ENCODE measurements at places on chromosomes 7 and 10. TPM values are rescaled to one million over a fixed set of nuclear protein-coding genes. Genes with fewer than 3 reads are reported as not detected.
A peak's percentile ranks its signal among the peaks of the same experiment; 100 is the strongest.

DNA sequence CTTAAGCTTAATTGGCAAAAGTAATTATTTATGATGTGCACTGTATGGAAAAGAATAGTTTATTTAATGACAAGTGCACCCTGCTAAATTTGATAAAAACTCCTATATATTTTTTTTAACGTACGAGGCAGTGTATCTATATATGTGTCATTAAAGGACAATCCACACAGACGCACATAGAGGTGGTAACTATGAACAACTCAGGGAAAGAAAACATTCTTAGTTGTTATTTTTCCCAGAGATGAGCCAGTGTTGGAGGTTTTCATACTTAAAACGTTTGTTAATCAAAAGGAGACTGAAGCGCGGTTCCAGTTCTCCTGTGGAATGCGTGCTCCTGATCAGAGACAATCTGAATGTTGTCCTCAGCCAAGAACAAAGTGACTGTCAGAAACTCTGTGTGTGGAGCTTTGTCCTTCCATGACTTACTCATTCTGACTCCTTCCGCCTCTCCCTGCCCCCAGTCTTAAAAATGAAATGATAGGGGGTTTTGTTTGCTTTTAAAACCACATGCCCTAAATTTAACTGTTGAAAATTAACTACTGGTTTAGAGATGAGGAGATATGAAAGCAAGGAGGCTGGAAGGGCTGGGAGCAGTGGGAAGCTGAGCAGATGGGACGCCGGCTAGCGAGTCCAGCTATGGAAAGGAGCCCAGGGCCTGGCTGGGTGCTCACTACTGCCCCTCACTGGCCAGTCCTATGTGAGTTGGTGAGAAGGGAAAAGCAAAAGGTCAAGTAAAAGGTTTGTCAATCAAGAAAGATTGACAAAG is 99.6 kb downstream of the SVIL start:
- peaks cover 2% of the 10 kb centered on the region for H3K36me3 ChIP-seq
- peaks cover 34% of the 10 kb centered on the region for H3K4me1 ChIP-seq
- no peaks in the 10 kb centered on the region for H3K27me3 ChIP-seq
- DNase-seq, result peak; percentile 93
- H3K4me3 ChIP-seq, result peak overlapping the region; percentile 51

GDF10 gene
- 0.03 TPM for polyA plus RNA-seq

- no peak overlapping the region for H3K27ac ChIP-seq
- H3K4me1 ChIP-seq, result peaks cover 37% of the 10 kb centered on the region
- DNase-seq, result peak; percentile 60
Observed at GRCh38 chr10:6299234-6299633, 96.5 kb downstream of the PFKFB3 start.

DNA sequence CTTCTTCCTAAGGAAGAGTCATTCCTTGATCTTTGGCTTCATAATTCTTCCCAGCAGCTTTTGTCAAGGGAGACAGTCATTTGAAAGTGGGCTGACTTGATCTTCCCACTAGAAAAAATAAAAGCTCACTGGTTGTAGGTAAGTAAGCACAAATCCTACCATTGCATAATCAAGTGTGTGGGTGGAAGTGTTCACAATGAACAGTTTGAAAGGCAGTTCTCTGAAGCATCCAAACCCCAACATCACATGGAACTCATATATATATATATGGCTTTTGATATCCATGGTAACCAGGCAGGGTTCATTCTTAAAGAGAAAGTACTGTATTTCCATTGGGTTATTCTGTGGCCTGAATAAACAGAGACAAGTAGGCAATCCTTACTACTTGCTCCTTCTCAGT is 51.6 kb downstream of the ARMH3 start:
- H3K4me3 ChIP-seq, result no peak overlapping the region
- peaks cover 37% of the 10 kb centered on the region for H3K36me3 ChIP-seq
- no peak for DNase-seq
- no peak overlapping the region for H3K27ac ChIP-seq
- no peaks in the 10 kb centered on the region for H3K27me3 ChIP-seq

GRCh38 chr10:88999625-89000024 is 9.0 kb downstream of the FAS start:
- H3K4me1 ChIP-seq, result no peaks in the 10 kb centered on the region
- no peaks in the 10 kb centered on the region for H3K36me3 ChIP-seq
- no peaks in the 10 kb centered on the region for H3K27me3 ChIP-seq

DNA sequence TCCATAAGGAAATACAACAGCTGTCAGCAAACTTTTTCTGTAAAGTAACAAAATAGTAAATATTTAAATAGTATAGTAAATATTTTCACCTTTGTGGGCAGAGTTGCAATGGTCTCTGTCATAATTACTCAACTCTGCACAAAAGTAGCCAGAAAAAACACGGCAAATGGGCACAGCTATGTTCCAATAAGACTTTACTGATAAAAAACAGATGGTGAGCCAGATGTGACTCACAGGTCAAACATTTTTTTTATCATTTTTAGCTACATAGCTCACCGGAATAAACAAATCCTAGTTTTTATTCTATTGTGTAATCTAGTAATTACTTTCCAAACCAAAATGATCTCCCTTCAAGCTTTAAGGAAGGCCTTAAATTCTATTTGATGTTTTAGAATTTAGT is 55.3 kb downstream of the NCAPG2 start:
- H3K4me3 ChIP-seq, result no peak overlapping the region
- DNase-seq, result peak; percentile 67
- no peaks in the 10 kb centered on the region for H3K27me3 ChIP-seq
- H3K27ac ChIP-seq, result peak overlapping the region; percentile 36
- peaks cover 53% of the 10 kb centered on the region for H3K36me3 ChIP-seq

GRCh38 chr10:90865401-90865800 is 6.4 kb upstream of the RPP30 start:
- H3K36me3 ChIP-seq, result no peaks in the 10 kb centered on the region
- H3K4me1 ChIP-seq, result peaks cover 1% of the 10 kb centered on the region
- H3K27ac ChIP-seq, result no peak overlapping the region
- no peak overlapping the region for H3K4me3 ChIP-seq
- peaks cover 7% of the 10 kb centered on the region for H3K27me3 ChIP-seq
- DNase-seq, result no peak

DNA sequence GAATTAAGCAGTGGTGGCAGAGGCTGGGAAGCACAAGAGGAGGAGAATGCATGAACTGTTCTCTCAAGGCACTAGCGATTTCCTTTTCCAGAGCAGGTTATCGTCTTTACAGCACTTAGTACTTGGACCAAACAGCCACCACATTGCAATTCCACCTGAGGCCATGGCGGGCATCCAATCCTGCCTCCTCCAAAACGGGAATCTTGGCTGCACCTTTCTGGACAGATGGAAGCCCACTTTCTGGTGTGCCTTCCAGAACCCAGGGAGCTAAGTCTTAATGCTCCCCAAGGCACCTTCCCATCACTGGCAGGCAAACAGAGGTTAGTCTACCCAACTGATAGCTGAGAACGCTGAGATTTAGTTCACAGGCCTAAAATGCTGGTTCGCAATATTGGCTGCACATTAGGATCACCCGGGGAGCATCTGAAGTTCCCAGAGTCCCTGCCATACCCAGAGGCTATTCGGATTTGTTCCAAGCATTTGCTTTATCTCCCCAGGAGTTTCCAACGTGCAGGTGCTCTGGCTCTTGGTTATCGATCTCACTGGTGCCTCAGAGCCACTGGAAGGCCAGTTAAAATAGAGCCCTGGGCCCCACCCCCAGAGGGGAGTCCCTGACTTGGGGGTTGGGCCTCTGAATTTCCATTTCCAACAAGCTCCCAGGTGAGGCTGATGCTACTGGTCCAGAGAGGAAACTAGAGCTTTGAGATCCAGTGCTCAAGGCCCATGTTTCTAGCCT is 62.2 kb downstream of the KCNMA1 start:
- H3K27ac ChIP-seq, result no peak overlapping the region
- no peaks in the 10 kb centered on the region for H3K36me3 ChIP-seq

AKR1E2 gene
- not detected for polyA plus RNA-seq

- H3K4me1 ChIP-seq, result peaks cover 77% of the 10 kb centered on the region
- peaks cover 6% of the 10 kb centered on the region for H3K36me3 ChIP-seq
- H3K4me3 ChIP-seq, result no peak overlapping the region
- no peak for DNase-seq
Observed at GRCh38 chr7:128742206-128742605, 3.0 kb downstream of the CALU start.

ELOVL3 gene
- 0.58 TPM for polyA plus RNA-seq

DNA sequence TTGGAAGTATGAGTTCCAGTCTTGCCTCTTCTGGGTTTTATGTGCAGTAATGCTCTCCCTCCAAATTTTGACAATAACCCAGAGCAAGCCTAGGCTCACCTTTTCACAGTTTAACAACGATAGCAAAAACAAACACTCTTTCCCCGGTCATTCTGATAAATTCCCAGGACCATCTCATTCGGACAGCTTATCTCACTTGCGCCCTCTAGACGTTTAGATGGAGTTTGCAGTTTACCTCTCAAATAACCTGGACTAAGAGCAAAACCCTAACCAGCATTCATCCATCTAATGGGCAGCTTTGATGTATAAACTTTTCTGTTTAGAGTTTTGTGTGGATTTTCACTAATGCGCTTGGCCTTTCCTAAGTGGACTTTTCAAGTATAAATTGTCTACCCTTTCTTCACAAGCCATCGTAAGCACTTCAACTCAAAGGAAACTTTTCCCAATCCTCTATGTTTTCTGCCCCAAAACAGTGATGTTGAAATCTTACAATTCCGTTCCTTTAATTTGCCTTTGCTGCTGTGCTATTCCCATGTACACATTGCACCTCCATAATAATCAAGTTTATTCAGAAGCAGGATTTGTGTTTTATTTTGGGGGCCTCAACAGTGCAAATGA is 114.9 kb downstream of the HDAC9 start:
- H3K4me3 ChIP-seq, result no peak overlapping the region
- no peaks in the 10 kb centered on the region for H3K4me1 ChIP-seq
- no peak overlapping the region for H3K27ac ChIP-seq
- H3K27me3 ChIP-seq, result no peaks in the 10 kb centered on the region
- no peaks in the 10 kb centered on the region for H3K36me3 ChIP-seq

GRCh38 chr7:21408481-21408820 is 19.4 kb upstream of the SP4 start:
- DNase-seq, result no peak
- no peak overlapping the region for H3K4me3 ChIP-seq
- no peaks in the 10 kb centered on the region for H3K36me3 ChIP-seq
- H3K4me1 ChIP-seq, result no peaks in the 10 kb centered on the region
- 0 out of 3 replicates have a peak, but pooled peaks cover 4% of the 10 kb centered on the region for H3K27me3 ChIP-seq

GRCh38 chr10:93357680-93358079 is 124.5 kb downstream of the MYOF start:
- no peak overlapping the region for H3K27ac ChIP-seq
- H3K36me3 ChIP-seq, result no peaks in the 10 kb centered on the region
- no peak overlapping the region for H3K4me3 ChIP-seq
- H3K4me1 ChIP-seq, result no peaks in the 10 kb centered on the region
- H3K27me3 ChIP-seq, result no peaks in the 10 kb centered on the region

- no peak overlapping the region for H3K4me3 ChIP-seq
- DNase-seq, result no peak
- no peak overlapping the region for H3K27ac ChIP-seq
Observed at GRCh38 chr10:45480294-45480693, 106.3 kb downstream of the ALOX5 start.

GNAT3 gene
- not detected for polyA plus RNA-seq

DNA sequence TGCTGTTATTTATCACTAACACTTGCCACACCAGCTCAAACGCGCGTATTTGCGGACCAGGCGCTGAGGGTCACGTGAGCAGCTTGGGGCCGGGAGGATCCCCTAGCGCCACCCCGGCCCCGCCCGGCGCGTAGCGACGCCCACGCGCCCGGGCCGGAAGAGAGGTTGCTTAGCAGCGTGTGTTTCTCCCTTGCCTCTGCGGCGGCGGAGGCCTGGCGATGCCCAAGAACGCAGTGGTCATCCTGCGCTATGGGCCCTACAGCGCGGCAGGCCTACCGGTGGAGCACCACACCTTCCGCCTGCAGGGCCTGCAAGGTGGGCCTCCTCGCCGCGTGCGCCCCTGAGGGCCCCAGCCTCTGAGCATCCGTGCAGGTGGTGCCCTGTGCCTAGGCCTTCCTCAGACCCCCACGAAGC is at the start of gene C10orf53:
Gene C10orf53, plus strand, starts transcription at position 172 of the 414 bp plus-strand sequence. Its CDS starts 47 bp downstream, at position 219.
- no peaks in the 10 kb centered on the region for H3K36me3 ChIP-seq
- H3K4me3 ChIP-seq, result no peak within 1 kb of the TSS
- H3K4me1 ChIP-seq, result no peaks in the 10 kb centered on the region

HEPACAM2 gene
- not detected for polyA plus RNA-seq

GRCh38 chr7:33872870-33873269 is 32.5 kb upstream of the BMPER start:
- no peaks in the 10 kb centered on the region for H3K4me1 ChIP-seq
- no peaks in the 10 kb centered on the region for H3K27me3 ChIP-seq
- no peak overlapping the region for H3K4me3 ChIP-seq
- DNase-seq, result no peak
- H3K27ac ChIP-seq, result no peak overlapping the region
- H3K36me3 ChIP-seq, result no peaks in the 10 kb centered on the region

DNA sequence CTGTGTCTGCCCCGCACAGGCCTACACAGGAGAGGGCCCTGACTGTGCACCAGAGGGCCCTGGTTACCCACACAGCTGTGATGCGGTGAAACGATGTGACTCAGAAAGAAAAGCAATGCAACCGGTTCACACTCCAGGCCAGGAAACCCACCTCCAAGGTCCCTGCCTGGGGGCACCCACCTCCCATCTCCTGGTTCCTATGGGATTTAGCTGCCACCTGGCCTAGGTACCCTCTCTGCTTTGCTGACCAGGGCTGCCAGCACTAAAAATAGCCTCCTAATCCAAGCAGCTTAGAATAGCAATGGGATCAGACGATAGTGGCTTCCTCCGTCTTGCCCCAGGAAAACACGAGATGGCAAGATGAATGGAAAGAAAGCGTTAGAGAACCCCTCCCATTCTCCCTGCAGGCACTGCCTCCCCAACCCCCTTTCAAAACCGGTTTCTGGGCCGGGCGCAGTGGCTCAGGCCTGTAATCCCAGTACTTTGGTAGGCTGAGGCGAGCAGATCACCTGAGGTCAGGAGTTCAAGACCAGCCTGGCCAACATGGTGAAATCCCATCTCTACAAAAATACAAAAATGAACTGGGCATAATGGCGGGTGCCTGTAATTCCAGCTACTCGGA is 12.4 kb downstream of the RBP3 start:
- H3K4me1 ChIP-seq, result peaks cover 10% of the 10 kb centered on the region
- DNase-seq, result no peak
- no peak overlapping the region for H3K4me3 ChIP-seq
- H3K36me3 ChIP-seq, result no peaks in the 10 kb centered on the region
- peaks cover 2% of the 10 kb centered on the region for H3K27me3 ChIP-seq
- H3K27ac ChIP-seq, result no peak overlapping the region

ACHE gene
- polyA plus RNA-seq, result 0.40 TPM

GRCh38 chr10:33612116-33612515 is 277.6 kb upstream of the NRP1 start:
- H3K27me3 ChIP-seq, result no peaks in the 10 kb centered on the region
- no peak overlapping the region for H3K4me3 ChIP-seq
- DNase-seq, result no peak
- no peaks in the 10 kb centered on the region for H3K36me3 ChIP-seq
- H3K4me1 ChIP-seq, result no peaks in the 10 kb centered on the region
